ENCODE measurements at places on chromosomes 4 and X.

DNA sequence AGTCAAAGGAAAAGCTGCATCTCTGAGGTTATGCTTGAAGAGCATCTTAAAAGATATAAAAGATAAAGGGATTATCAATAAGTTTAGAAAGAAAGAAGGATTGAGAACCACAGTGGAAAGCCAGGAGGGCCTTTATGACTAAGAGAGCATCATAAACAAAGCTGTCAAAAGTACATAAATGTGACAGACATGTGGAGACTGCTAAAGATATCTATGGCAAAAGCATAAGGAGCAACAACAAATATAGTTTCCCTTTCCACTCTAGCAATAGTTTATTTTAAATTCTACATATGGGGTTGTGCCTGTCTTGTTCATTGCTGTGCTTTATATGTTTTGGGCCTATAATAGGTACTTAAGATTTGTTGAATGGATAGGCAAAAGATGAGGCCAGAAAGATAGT lies 97.3 kb downstream of the RNF150 start:
- no peak for DNase-seq

DNA sequence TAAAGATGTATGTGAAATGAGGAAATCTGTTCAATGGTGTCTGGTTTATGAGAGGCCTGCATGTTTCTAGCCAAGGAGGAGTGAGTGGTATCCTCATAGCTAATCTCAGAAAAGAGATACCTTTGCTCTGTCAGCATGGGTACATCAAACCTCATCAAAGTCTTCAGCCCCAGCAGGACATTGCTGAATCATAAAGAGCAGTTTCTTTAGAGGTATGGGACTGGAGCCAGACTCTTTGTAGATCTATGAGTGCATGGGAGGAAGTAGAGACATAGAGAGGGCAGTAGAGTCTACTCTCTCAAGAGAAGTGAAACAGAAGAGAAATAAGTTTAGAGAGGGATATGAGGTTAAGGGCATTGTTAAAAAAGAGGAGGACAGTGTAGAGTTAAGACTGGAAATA lies 1950.9 kb downstream of the ARAP2 start:
- DNase-seq, result no peak

- no peak for DNase-seq
These were observed 8.6 kb upstream of the FAT4 start for GRCh38 chr4:125306112-125306511.

DNA sequence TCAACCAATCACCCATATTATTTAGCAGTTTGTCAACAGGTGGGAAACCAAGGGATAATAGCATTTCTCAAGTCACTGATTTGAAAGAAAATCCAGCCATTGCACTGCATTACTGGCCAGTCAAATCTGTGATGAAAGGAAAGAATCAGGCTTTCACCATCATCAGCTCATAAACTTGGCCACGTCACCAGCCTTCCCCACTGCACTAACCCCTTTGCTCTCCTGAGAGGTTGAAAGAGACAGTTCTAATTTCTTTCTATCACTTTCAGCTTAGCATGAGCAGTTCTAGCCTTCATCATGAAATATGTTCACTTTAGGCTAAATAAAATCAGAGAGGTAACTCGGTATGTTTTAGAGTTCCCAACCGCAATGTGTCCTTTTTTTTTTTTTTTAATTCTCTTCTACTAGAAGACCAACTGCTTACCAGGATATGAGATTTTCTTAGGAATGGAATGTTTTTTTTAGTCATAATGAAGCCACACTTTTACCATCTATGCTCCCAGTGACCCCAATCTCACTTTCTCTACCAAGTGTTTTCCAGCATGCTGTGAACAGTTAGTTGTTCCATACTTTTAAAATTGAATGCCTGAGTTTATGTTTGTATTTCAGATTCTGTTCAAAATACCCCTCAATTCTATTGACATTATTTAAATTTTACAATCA lies 55.7 kb upstream of the SLC7A11 start:
- no peak for DNase-seq

- no peak for DNase-seq
These were observed 1.3 kb downstream of the BDH2 start for GRCh38 chr4:103098341-103098740.

DNA sequence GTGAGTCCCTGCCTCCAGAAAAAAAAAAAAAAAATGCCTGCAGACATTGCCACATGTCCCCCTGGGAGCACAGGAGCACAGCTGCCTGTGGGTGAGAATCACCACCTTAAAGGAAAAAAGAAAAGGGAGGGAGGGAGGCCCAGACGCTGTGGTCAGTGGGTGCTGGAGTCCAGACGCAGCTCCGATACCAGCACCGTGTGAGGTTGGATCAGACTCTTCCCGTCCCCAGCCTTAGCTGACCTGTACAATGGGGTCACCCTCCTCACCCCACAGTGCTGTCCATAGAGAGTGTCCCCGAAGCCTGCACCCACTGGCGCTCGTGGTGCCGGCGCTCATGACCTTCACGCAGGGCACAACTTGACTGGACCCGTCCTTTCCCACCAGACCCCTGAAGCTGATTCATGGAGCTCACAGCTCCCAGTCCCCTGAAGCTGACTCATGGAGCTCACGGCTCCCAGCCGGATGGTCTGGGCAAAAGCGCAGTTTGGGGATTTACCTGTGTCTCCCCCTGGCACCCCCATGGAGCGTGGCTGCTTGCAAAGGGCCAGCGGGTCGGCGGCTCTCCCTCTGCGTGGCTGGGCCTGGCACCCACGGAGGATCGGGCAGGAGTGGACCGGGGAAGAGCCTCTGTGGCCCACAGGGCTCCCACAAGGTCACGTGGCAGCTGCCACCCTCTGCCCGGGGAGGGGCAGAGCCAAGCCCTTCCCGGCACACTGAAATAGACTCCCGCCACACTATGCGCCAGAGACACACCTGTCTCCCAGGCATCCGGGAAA lies 31.4 kb downstream of the ABLIM2 start:
- no peak for DNase-seq

- DNase-seq, result no peak
These were observed 110.2 kb upstream of the UGT8 start for GRCh38 chr4:114488301-114488982.

GRCh38 chrX:71171110-71171801 lies 26.6 kb downstream of the NLGN3 start:
- DNase-seq, result no peak

GRCh38 chr4:185538806-185539205 lies 3.5 kb upstream of the PDLIM3 start:
- DNase-seq, result no peak

GRCh38 chrX:12439416-12439815 lies 301.1 kb downstream of the FRMPD4 start:
- DNase-seq, result no peak

DNA sequence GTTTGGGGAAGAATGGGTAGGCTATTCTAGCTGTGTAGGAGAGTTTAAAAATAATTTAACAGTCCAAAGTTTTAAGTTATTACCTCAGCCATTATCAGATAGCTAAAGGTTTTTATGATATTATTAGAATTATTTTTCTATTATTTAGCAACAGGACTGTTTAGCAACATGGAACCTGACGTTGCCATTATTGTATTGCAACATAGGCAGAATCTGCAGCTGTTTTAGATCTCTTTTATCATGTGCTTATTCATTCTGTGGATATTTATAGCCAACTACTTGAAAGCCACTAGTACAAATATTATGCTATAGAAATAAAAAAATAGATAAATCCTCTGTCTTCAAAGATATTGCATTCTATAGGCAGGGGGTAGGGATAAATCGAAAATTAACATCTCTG lies 382.0 kb upstream of the TRAM1L1 start:
- no peak for DNase-seq

- no peak for DNase-seq
These were observed 126.2 kb downstream of the SLC39A8 start for GRCh38 chr4:102219129-102219528.

DNA sequence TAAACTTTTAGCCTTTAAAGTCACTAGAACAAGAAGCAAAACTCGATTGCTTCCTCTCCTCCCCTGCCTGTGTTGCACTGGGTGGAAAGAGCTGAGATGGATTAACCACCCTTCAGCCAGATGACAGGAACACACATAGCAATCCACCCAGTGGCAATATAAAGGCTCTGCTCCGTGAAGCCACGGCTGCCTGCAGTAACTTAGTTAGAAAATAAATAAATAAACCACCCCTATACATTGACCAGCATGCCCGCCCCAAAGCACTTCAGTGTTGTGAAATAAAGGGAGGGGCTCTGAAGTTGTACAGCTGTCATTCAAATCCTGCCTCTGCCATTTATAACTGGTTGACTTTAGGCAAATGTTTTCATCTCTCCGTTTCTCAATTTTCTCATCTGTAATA lies 217.1 kb upstream of the LDB2 start:
- no peak for DNase-seq

- no peak for DNase-seq
These were observed 13.3 kb downstream of the CETN2 start for GRCh38 chrX:152817078-152817764.

GRCh38 chrX:129659861-129660260 lies 5.1 kb upstream of the APLN start:
- no peak for DNase-seq

- no peak for DNase-seq
These were observed 29.1 kb downstream of the SETD7 start for GRCh38 chr4:139526928-139527327.

DNA sequence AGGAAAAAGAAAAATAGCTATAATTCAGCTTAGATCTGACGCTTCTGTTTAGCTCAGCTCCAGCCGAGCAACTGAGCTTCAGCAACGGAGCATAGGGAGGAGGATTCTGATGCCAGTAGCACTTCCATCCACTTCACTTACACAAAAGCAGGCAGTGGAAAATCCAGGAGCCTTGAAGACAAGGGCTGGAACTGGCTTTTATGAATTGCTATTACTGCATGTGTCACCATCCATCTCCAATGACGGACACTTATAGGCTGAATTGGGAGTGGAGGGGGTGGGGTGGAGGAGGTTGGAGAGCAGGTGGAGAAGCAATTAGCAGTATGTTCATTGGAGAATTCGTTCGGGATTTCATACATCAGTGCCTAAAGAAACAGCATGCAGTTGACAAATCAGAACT lies 15.6 kb downstream of the ENOX2 start:
- no peak for DNase-seq

GRCh38 chrX:45755703-45756102 lies 555.0 kb upstream of the DIPK2B start:
- DNase-seq, result no peak

GRCh38 chr4:187103351-187103750 lies 379.7 kb upstream of the FAT1 start:
- no peak for DNase-seq

GRCh38 chr4:180636696-180637404 lies 1606.4 kb upstream of the TENM3 start:
- no peak for DNase-seq

DNA sequence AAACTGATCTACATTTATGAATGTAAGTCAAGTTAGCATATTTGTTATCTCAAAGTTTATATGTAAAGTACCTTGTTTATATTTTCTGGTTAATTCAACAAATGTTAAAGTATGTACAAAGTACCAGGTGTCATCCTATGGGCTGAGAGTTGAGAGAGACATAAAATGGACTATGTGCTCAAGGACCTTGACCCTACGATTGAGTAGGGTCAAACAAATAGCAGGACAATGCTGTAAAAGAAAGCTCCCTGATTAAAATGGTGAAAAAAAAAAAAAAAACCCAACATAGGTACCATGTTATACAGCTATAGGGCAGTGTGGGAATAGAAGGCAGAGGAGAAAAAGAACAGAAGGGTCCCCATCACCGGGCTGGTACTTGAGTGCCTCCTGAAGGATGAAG lies 123.4 kb downstream of the CDS1 start:
- DNase-seq, result no peak

DNA sequence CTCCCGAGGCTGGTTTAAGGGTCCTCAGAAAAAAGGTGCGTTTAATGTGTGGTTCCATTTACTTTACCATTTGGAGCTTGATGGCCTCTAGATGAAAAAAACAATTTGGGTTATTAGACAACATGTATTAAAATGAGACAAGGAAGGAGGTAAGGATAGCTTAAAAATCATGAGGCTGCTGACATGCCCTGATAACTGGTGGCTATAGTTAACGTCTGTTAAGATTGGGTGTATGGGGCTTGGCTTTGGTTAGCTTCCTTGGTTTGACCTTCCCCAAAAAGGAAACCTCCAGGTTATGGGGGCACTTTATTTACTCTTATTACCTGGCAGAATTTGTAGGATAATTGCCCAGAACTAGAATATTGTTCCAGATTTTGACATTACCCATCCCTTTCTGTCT lies 51.5 kb downstream of the HMGB2 start:
- no peak for DNase-seq

- DNase-seq, result no peak
These were observed 136.1 kb upstream of the WDFY3 start for GRCh38 chr4:85102606-85103005.

GRCh38 chr4:57443308-57443707 lies 333.1 kb upstream of the IGFBP7 start:
- no peak for DNase-seq

GRCh38 chr4:104649631-104650030 lies 154.9 kb upstream of the CXXC4 start:
- no peak for DNase-seq

GRCh38 chr4:52711272-52711671 lies 40.0 kb downstream of the ERVMER34-1 start:
- no peak for DNase-seq

GRCh38 chrX:154890990-154891639 lies 5.0 kb downstream of the F8A1 start:
- DNase-seq, result no peak

DNA sequence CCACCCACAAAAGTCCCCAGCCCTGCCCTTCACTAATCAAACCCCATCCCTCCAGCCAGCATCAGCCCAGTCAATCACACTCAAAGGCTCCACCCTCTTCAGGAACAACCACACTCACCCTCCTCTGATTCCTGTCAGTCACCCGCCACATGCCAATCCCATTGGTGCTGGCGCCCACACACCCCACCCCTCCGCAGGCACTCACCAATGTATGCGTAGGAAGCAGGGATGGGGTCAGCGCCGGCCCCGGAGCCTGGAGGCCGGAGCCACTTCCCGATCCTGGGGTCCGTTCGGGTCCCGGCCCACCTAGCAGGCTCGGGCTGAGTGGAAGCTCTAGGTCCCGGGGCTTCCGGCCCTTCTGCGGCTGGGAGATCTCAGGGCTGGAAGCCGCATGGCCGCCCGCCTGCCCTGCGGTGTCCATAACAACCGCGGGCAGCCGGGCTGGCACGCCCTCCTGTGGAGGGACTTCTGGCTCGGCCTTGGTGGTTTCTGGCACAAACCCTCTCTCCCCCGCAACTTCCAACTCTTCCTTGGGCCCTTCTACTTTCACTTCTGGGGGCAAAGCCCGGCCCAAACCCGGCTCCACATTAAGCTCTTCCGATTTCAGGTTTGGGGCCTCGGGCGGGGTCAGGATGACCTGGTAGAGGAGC lies 7.9 kb upstream of the CFP start:
- DNase-seq, result no peak

DNA sequence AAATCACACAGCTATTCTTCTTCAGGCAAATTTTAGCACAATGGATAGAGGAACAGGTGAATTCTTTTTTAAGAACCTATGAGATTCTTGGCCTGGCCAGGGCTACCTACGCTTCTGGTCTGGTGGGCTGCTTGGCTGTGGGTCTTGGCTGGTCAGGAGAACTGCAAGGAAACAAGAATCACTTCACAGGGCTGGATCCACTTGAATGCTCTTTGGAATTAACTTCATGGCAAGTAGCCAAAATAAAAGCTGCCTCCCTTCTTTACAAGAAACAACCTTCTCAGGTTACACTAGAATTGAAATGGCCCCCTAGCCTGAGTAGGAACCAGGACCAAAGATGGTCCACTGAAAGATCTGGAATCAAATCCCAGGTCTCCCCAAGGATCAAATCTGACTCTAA lies 519.1 kb downstream of the IQCM start:
- no peak for DNase-seq

All from effector memory CD4-positive, alpha-beta T cell (primary cell).